ENCODE measurements at places on chromosomes 2 and 18. TPM values are rescaled to one million over a fixed set of nuclear protein-coding genes. Genes with fewer than 3 reads are reported as not detected.

- DNase-seq: no peak
Measured at GRCh38 chr2:103324671-103325070, 562.8 kb downstream of the TMEM182 start.

GRCh38 chr2:155747531-155747930 is 585.0 kb downstream of the NR4A2 start:
- DNase-seq: no peak

GRCh38 chr2:96874198-96874831 is 4.4 kb upstream of the SEMA4C start:
- DNase-seq: no peak

DNA sequence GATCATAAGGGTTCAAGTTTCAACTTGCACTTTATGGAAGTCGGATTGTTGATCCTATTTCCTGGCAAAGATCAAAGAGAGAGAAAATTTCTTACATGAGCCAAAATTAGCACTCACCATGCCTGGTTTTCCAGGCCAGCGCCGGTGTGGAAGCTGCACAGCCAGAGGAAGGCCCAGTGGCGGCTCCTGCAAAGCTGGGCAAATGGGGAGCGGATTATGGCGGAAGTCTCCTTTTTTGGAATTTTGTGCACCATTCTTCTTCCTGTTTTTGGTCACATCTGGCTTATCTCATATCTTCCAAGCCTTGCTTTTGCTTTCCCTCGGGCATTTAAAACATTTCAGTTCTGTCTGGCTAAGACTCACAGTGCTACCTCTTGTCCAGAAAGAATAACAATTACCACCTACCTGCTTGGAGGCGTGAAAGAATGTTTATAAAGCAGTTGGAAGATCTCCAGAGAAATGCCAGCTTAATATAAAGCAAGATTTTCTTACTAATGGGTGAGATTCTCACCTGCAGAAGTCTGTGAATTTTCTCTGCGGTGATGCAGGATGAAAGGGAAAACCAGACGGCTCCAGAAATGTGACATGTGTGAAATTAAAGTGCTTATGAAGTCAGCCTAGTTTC is 94.3 kb downstream of the ASAP2 start:
- DNase-seq: no peak

DNA sequence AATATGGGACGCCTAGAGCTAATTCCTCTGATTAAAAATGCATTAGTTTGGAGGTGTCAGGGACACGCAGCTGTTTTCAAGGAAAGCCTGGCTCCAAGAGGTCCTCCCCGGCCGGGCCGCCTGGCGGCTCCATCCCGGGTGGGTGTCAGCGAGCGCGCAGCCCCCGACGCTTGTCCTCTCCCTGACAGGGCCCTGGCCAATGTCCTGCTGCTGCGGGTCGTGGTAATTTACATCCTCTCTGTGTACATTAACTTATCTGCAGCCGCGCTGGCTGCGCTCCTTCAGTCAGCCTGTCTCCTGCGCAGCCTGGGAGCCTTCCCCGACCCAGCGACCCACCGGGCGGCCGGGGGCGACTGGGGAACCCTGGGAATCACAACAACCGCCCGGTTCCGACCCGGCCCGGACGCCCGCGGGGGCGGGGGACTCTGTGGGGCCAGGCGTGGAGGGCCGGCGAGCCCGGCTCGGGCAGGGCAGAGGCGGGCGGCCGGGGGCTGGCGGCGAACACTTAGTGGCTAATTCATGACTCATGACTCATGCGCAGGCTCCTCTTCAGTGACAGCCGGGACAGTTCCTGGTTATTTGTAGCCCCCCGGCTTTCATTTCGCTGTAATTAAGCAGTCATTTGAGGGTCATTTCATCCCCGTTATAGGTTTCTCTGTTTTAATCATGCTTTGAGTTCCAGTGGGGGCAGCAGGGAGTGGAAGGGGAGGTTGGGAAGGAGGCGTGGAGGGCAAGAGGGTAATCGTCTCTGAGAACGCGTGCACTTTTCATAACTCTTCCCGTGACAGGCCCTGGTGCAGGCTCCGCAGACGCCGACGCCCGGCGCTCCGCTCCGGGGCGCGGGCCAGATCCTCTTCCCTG is 141.9 kb upstream of the CTAGE1 start:
- no peak for DNase-seq

DNA sequence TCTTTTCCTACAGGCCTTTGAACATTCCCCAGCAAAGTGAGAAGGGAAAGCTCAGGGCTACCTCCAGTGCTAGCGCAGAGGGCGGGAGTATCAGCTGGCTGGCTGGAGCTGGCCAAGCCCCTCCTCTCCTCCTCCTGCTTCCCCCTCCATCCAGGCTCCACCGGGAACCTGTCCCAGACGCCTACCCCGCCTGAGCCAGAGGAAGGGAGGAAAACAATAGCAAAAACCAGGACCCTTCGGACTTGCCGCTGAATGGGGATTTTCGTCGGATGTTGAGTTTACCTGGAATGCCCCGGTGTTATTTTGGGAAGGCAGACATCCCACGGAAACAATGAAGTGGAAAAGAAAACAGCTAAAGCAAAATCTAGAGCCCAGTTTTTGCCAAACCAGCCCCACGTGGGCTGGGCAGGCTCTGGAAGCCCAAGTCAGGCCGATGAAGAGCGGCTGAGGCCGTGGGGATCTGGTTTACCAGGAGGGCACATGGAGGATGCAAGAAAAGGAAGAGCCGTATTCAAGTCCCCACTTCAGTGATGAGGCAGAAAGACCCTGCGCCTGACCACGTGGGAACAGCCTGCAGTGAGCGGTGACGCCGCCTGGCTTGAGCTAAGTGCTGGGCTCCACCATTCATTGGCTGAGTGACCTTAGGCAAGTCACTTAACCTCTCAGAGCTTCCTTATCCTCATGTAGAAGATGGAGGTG is 100.4 kb upstream of the LCLAT1 start:
- no peak for DNase-seq

DNA sequence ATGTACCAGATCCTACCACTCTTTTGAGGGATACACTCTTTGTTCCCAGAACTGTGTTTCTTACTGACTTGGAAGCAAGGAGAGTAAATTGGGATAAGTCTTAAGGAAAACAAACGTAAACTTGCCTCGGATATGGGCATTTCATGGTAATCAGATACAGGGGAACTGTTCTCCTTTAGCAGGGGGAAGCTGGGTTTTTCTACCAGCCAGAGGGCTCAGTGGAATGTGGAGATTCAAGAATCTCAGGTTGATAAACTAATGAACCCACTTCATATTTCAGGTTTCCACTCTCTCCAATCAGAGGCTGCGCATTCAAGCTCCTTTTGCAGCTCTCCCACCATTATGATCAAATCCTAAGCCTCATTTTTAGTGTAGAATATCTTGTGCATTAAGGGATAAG is 676.5 kb upstream of the FSHR start:
- DNase-seq: no peak

DNA sequence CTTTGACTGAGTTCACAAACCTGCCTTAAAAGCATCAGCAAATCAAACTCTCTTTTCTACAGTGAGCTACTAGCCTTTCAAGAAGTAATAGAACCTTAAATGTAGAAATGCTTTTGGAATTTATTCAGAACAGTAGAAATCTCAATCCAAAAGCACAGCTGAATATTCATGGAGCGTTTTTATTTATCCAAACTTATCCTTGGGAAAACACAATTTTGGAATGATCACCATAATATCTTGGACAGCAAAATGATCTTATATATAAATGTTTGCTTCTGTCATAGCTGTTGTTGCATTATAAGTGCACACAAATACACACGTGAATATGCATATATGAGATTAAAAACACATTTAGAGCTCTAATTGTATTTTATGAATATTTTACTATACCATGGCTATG is 747.3 kb upstream of the PIK3C3 start:
- no peak for DNase-seq

DNA sequence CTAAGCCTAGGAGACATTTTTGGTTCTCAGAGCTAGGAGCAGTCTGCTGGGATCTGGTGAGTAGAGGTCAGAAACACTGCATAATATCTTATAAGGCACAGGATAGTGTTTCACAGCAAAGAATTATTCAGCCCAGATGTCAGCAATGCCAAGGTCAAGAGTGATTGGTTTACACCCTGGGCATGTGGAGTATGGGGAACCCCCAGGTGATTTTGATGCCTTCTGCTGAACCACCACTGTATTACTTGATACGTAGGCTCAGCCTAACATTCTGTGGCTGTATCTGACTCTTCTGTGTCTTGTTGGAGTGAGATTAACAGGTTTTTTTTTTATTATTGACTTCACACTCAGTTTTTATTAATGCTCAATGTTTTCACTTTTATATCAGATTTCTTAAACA is 6.0 kb downstream of the DDX18 start:
- DNase-seq: no peak

DNA sequence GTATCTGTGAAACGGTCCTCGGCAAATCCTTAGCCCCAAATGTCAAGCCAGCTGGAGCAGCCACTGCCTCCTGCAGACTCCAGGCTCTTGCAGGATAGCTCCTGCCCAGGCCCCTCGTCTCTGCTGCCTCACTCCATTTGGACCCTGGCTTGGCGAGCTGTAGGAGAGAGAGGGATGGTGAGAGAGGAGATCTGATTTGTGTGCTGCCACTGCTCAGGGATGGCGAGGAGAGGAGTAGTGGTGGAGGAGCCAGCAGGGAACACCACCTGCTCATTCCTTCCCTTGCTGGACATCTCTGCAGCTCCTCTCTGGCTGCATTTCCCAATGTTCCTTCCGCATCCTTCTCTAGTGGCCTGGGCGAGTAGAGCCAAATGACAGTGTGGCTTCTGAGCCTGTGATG is 109.1 kb upstream of the NCK2 start:
- no peak for DNase-seq

- no peak for DNase-seq
Measured at GRCh38 chr2:28002181-28002580, 111.7 kb downstream of the BABAM2 start.

GRCh38 chr2:146228020-146228393 is 1616.8 kb upstream of the ACVR2A start:
- no peak for DNase-seq

GRCh38 chr18:32271672-32272208 is 81.9 kb downstream of the MEP1B start:
- DNase-seq: no peak

DNA sequence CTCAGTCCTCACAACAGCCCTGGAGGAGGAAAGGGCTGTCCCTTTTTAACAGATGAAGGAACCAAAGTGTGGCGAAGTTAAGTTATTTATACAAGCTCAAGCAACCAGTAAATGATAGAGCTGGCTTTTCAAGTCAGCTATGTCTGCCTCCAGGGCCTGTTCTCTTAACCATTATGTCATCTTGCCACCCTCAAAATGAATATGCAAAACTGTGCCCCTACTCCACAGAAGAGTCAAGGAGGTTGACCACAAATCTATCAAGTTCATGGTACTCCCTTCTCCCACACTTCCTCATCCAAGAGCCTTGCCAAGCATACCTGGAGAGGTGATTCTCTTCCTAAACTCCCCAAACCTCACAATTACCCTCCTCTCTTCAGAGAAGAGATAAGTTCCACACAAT is 37.3 kb upstream of the CREB1 start:
- DNase-seq: no peak

GRCh38 chr2:176112375-176113302 is 3.9 kb upstream of the HOXD10 start:
- DNase-seq: no peak

- DNase-seq: no peak
Measured at GRCh38 chr2:100614455-100615000, 51.7 kb downstream of the PDCL3 start.

DNA sequence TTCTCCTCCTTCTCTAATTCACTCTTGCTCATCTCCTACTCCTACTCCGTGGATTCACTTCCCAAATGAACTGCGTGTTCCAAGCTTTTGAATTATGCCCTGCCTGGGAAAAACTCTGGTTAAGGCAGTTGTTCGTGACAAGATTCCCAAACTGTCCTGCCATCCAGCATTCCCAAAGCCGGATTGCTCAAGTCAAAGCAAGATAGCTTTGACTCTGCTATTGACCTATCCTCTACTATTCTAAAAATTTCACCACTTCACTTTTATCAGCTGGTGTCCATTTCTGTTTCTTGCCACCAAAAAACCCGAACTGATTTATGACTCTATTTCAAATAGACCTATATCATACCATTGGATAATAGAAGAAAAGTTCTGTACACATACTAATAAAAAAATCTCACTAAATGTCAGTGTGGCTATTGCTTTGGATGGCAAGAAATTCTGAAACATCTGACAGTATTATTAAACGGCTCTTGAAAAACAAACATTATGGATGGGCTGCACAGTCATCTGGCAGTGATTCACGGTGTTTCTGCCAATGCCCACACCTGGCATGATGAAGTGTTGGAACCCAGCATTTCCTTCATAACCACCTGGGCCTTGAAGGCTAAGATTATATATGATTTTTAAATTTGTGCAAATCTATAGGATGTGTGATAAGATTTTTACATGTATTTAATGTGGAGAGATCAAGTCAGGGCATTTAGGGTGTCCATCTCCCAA is 87.4 kb downstream of the NCKAP5 start:
- DNase-seq: no peak

GRCh38 chr18:9260388-9261380 is 73.9 kb upstream of the TWSG1 start:
- DNase-seq: no peak

- DNase-seq: no peak
Measured at GRCh38 chr2:187890690-187891089, 336.5 kb upstream of the TFPI start.

- DNase-seq: no peak
Measured at GRCh38 chr18:25467226-25467987, 115.4 kb upstream of the ZNF521 start.

- DNase-seq: no peak
Measured at GRCh38 chr2:133504566-133505505, 63.4 kb downstream of the NCKAP5 start.

DNA sequence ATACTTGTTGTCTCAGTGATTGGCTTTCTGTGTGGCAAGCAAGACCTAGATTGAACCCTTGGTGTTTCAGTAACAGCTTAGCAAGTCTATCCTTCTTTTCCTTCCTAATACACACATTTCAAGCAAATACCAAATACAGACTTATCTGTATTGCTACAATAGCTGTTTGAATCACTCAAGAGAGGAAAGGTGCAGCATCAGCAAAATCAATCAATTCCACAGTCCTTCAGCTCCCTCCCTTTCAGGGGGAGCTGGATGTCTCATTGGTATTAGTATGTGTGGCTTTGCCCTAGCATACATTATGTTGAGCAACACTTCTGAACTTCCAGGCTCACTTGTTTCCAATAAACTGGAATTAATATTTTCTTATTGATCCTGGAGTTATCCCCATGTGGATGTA is 323.1 kb downstream of the TMX3 start:
- no peak for DNase-seq

DNA sequence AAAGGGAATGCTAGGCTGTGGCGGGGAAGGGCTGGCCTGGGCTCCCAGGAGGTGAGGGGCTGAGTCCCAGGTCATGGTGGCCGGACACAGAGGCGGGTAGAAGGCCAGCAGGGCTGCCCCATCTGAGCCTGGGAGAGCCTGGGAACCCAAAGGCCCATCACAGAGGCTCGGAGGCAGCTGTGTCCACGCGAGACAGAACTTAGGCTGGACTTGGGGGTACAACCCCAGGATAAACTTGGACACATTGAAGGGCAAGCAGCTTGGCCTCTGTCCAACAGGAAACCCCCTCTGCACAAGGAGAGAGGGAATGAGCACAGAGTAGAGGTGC is 95.9 kb downstream of the ZFP36L2 start:
- no peak for DNase-seq

Gene KCNG2
- total RNA-seq: not detected

Gene UGT1A4
- total RNA-seq: not detected

Gene ZSWIM2
- total RNA-seq: not detected

Gene FAHD2A
- 32.5 TPM for total RNA-seq

Gene FLACC1
- total RNA-seq: 0.84 TPM

Gene UNC50
- total RNA-seq: 39.6 TPM

Gene ANKRD62
- total RNA-seq: not detected

Gene CEBPZOS
- 42.3 TPM for total RNA-seq

Gene ORMDL1
- total RNA-seq: 68.8 TPM

Gene BOLL
- total RNA-seq: not detected

Gene UGT1A3
- not detected for total RNA-seq

Gene SCN2A
- total RNA-seq: not detected

Gene USP34
- total RNA-seq: 89.3 TPM

Gene SERPINB4
- total RNA-seq: not detected

All from activated T-helper 2 cell treated with anti-CD3 and anti-CD28 coated beads, Interferon-gamma antibody, Interleukin-2, Interleukin-4, amounts not matched to agents 10 μg/mL and 5 μg/mL and 100 μg/mL, durations not matched to agents 14 hours and 24 hours and 36 hours (primary cell).